ENCODE measurements at places on chromosomes 12 and 14.
A peak's percentile ranks its signal among the peaks of the same experiment; 100 is the strongest.

DNA sequence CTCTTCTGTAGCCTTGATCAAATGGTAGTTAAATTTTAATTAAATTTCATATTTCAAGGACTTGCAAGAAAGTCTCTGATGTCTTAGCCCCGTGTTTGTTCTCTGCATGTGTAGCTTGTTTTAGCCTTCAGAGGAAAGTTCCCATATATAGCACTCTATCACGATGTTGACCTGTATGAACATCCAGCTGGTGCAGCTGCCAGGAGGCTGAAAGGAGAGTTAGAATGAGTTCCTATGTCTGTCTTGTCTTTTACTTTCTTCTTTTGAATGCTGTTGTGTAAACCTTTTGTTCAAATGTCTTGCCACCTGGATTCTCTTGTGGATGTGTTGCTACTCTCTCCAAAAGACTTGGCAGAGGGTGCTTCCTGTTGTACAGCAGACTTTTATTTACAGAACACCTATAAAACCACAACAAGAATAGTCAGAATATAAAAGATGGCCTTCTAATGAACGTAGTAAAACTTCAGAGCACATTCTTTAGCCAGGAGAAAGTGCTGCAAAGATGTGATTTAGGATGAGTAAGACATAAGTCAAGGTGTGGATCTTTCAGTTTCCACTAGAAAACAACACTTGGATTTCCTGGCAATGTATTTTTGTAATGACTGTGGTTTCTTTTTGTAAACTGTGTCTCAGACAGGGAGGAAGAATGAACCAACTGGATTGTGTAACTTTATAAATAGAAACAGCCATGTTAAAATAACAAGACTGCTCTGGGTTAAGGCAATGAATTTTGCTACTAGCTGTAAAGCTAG, 17.2 kb downstream of the NAV3 start:
- DNase-seq = no peak

GRCh38 chr14:95547626-95548327, 12.9 kb downstream of the GLRX5 start:
- no peak for DNase-seq

DNA sequence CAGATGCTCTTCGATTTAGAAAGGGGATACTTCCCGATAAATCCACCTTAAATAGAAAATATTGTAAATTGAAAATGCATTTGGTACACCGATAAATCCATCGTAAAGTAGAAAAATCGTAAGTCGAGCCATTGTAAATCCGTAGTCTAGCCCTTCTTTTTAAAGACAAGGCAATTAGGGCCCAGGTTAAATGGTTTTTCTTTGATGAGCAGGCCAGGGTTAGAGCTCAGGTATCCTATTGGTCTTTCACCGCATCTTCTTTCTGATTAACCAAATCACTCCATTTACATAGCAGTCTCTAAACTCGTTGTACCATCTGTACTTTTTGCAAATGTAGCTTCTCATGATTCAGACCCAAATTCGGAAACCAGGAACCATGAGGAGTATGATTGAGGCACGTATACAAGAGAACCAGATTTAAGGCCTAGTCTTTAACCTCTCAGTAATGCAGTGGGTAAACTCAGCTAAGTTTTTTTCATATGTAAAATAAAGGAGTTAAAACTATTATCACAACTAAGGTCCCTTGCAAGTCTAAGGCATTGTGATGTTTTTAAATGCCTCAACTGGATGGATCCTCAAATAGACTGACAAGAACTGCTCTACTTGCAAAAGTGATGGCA, 2.2 kb upstream of the YAF2 start:
- DNase-seq = no peak

DNA sequence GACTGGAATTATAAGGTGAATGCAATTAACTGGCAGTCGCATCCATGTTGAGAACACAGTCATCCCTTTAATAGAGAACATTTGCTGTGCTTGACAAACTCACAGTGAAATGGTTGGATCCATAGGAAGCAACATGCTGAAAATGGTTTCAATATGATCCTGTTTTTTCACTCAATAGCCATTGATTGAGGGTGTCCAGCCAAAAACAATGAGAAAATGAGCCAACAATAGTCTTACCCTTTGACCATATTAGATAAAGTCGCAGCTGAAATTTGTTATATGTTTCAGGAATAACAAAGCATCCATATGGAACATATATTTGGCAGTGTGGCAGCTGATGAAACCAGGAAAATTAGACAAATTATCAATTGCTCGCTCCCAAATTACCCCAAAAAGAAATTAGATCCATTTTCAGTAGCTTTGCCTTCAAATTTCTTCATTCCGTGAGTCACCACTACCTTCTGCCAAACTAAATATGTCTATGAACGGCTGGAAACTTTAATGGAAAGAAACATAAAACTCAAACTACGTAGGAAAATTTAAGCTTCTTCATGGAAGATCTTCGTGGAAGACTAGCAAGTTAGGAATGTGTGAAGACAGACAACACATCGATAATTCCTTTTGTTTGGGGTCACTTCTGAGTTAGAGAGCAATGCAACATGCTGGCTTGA, 17.4 kb downstream of the IGF1 start:
- DNase-seq = no peak

GRCh38 chr12:85564786-85565185, 271.4 kb downstream of the RASSF9 start:
- DNase-seq = no peak

DNA sequence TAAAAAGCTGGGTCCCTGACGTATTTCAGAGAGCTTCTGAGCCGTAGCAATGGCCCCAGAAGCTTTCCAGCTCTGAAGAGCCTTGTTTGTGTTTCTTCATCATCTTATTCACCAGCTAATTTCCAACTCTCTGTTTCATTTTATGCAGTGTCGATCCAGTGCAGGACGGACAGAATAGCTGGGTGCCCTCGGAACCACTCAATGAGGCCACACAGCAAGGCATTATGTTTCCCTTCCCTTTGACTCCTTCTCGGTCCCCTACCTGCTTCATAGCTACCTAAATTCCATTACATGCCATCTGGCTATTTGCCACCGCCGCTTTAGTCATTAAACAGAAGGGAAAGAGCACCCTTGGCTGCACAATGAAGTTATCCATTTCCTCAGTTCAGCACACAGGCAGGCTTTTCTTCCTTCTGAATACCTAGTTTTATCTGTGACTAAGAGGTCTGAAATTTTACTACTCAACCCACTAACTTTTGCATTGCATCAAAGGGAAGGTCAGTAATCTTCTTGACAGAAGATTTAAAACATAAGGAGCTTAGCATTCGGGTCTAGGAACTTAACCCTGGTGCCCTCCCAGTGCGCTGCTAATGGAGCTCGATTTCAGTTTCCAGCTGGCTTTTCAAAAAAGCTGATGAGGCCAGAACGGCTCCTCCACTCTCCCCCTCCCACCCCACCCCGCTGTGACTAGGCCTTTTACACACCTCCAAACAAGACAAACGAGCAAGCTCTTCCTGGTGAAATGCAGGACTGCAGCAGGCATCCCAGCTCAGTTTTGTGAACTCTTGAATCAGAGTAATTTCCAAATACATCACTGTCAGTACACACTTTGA, 176.8 kb downstream of the GXYLT1 start:
- no peak for DNase-seq

- no peak for DNase-seq
Observed at GRCh38 chr12:92094751-92095161, 50.9 kb downstream of the BTG1 start.

DNA sequence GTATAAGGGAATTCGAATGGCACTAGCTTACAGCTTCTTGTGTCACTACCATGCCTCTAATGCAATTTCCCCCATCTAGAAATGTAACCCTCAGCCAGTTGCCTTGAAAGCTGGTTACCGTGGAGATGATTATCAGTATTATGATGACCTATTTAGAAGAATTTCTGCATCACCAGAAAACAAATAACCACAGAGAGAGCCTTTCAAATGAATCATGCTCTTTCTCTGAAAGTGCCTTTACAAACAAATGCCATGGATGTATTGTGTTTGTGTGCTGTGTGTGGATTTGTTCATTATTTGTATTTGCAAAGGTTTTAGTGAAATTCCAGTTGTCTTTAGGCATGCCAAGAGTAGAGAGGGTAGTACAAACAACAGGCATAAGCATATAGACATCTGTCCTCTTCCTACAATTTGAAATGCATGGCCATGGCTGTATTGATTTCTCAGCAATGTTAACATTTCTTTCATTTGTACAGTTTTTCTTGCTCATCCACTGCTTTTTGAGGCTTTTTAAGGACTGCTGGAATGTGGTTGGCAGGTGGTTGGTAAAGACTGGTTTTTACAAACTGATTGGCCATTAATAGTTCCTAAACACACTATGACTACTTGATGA, 266.5 kb downstream of the PAWR start:
- DNase-seq = no peak

GRCh38 chr14:61221906-61222305, 59.2 kb downstream of the TMEM30B start:
- DNase-seq = no peak

GRCh38 chr14:39114073-39114838, at the start of gene GEMIN2:
Gene GEMIN2 (plus strand): TSS chr14:39114323. CDS start chr14:39114339, 16 bp downstream.
- peak; percentile 85 for DNase-seq

DNA sequence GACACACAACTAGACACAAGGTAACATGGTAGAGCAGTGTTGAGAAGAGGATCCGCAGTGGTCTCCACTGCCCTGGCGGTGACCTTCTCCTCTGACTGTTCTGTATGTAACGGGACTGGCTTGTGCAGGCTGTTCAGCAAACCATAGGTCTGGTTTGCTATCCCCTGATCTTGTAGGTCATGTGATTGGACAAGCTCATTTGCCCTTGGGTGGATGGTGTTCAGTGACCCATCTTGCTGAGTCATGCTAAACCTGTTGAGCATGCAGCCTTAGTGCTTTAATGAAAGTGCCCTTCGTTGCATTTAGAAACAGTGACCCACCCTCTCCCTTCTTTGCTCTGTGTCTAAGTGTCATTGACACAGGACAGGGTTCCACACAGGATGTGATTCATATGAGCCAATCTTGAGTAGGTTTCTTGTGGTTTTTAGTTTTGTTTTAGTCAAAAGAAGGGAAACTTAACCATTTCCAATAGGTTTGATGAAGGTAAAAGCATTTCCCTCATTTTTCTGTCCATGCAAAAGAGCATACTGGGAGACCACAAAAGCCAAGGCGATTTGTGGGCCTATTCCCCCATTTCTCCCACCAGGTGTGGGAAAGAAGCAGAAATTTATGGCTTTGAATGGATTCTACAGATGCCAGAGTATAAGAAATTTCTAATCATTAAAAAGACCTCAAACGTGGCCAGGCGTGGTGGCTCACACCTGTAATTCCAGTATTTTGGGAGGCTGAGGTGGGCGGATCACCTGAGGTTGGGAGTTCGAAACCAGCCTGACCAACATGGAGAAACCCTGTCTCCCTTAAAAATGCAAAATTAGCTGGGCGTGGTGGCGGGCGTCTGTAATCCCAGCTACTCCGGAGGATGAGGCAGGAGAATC, 32.6 kb upstream of the HIF1A start:
- DNase-seq = no peak

GRCh38 chr12:50778663-50779590, 15.0 kb downstream of the ATF1 start:
- no peak for DNase-seq

DNA sequence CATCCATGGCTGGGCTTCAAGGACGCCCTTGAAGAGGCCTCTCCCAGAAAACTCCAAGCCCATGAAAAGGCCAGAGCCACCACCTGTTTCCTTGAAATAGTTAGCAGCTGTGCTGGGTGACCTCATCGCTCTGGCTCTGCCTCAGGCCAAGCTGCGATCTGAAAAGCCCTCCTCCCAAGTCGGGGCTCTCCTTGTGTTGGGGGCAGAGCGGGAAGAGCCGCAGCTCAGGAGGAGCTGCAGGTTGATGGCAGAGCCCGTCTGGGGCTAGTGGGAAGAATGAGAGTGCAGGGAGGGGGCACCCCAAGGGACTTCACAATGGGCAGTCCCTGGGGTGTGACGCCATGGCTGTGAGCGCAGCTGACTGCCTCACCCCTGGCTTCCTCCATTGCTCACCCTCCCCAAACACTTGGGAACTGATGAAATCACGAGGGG, 50.0 kb upstream of the STON2 start:
- DNase-seq = no peak

DNA sequence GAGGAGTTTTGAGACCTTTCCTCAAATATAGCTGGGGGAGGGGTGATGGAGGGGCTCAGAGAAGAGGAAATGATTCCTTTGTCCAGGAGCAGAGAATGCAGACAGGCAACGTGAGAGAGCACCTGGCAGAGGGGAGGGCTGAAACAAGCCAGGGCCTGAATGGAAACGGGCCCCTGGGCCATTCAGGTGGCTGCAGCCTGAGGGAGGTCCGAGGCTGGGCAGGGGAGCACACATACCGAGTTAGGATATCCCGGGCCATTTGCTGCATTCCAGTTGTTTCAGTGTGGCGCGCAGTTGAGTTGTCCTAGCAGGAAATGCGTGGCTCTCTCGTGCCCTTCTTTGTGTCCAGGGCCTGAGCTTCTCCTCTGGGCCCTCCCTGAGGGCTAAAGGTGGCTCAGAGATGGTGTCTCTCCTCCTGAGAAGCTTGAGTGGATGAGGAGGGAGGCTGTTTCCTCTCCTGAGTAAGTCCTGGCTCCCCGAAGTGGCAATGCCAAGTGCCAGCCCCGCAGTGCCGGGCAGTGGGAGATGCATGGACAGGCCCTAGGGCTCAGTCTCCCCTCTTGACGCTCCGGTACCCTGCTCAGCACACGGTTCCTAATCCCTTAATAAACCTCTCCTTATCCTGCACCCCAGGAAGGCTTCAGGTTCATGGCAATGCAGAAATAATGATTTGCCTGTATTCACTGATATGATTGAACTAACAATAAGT, 85.5 kb upstream of the VRK1 start:
- no peak for DNase-seq

DNA sequence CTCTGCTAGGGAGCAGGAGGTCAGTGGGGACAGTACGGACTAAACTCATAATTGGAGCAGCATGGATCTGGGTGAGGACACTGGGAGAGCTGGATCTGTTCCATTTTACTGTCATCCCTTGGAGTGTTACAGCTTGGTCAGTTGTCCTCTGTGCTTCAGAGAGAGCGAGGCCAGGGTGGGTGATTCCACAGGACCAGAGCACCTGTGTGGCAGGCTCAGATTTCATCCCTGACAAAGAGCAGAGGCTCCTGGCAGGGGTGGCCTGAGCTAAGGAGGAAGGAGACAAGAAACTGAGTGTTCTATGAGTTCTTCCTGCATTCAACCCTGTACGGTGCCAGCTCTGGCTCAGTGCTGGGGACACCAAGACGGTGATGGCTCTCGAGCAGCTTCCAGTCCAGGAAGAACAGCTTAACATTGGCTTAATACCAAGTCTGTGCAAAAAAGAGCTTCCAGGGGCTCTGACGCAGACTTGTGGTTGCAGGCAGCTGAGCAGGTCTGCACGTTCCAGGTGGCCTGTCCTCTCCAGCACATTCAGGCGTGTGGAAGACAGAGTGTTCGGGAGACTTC, 8.4 kb upstream of the PGF start:
- DNase-seq = no peak

Data from stimulated activated CD8-positive, alpha-beta memory T cell treated with anti-CD3 and anti-CD28 coated beads, Interleukin-15, amount 100 ng/mL, for 4 hours (primary cell).